Left lobe of liver (tissue), 2 donors: ENCODE measurements at places on chromosomes 1 and 21. TPM values are rescaled to one million over a fixed set of nuclear protein-coding genes. Genes with fewer than 3 reads are reported as not detected.

CFAP57 gene
- not detected for total RNA-seq

RBP7 gene
- 2.5 TPM for total RNA-seq

DYRK3 gene
- total RNA-seq = 4.4 TPM

ARTN gene
- total RNA-seq = 0.58 TPM

ZBTB18 gene
- total RNA-seq = 14.3 TPM

PLA2G4A gene
- total RNA-seq = 0.63 TPM

RPAP2 gene
- total RNA-seq = 10.5 TPM

DNA sequence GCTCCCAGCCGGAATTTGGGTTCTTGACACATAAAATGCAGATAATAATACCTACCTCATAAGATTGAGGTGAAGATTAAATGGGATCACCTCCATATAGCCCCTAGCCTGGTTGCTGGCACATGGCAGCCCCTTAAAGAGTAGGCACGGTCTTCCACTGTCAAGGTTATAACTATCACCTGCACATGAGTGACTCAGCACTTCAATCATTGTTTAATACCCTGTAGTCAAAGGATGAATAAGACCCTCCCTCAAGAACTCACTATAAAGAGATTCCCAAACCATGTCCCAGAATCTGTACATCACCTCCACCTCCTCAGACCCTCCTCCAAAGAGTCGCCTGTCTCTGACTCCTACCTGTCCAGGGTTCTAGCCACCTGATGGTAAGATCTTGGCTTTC is 6.5 kb upstream of the LMNA start:
- no peak for DNase-seq

GRCh38 chr1:76289692-76290091 is 215.1 kb downstream of the ST6GALNAC3 start:
- no peak for DNase-seq

- no peak for DNase-seq
Observed at GRCh38 chr1:167447521-167448136, 70.7 kb downstream of the CD247 start.

GRCh38 chr21:34517039-34517438 is 5.0 kb upstream of the KCNE1 start:
- no peak for DNase-seq

GRCh38 chr1:39613250-39613649 is 26.2 kb downstream of the HEYL start:
- DNase-seq = no peak
